Activated CD4-positive, alpha-beta T cell treated with anti-CD3 and anti-CD28 coated beads for 36 hours (primary cell): ENCODE measurements at places on chromosomes 2 and 18. TPM values are rescaled to one million over a fixed set of nuclear protein-coding genes. Genes with fewer than 3 reads are reported as not detected.

DNA sequence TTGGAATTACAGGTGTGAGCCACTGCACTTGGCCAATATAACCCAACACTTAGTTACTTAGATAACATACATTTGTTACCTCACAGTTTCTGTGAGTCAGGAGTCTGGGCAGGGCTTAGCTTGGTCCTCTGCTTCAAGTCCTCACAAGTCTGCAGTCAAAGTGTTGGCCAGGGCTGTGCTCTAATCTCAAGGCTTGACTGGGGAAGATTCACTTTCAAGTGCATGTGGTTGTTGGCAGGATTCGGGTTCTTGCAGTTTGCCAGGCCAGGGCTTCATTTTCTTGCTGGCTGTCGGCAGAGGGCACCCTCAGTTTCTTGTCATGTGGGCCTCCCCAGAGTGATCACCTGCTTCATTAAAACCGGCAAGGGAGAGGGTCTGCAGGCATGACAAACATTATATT lies 103.7 kb downstream of the SLC4A3 start:
- H3K27me3 ChIP-seq: peaks cover 16% of the 10 kb centered on the region
- H3K4me3 ChIP-seq: no peak overlapping the region
- DNase-seq: no peak
- no peaks in the 10 kb centered on the region for H3K4me1 ChIP-seq
- H3K27ac ChIP-seq: no peak overlapping the region
- H3K36me3 ChIP-seq: no peaks in the 10 kb centered on the region

- H3K27ac ChIP-seq: no peak overlapping the region
- H3K36me3 ChIP-seq: no peaks in the 10 kb centered on the region
- H3K27me3 ChIP-seq: peaks cover 23% of the 10 kb centered on the region
Observed at GRCh38 chr2:13114391-13114790, 397.7 kb downstream of the TRIB2 start.

GRCh38 chr2:1283871-1284270 lies 129.4 kb upstream of the TPO start:
- no peak overlapping the region for H3K4me3 ChIP-seq
- H3K36me3 ChIP-seq: no peaks in the 10 kb centered on the region
- H3K27ac ChIP-seq: no peak overlapping the region
- H3K4me1 ChIP-seq: no peaks in the 10 kb centered on the region
- DNase-seq: no peak
- no peaks in the 10 kb centered on the region for H3K27me3 ChIP-seq

Gene OR6B2
- not detected for total RNA-seq

- DNase-seq: no peak
- H3K4me3 ChIP-seq: no peak overlapping the region
- no peaks in the 10 kb centered on the region for H3K27me3 ChIP-seq
- peaks cover 31% of the 10 kb centered on the region for H3K36me3 ChIP-seq
- no peaks in the 10 kb centered on the region for H3K4me1 ChIP-seq
Observed at GRCh38 chr18:2618009-2618408, 37.5 kb upstream of the SMCHD1 start.

Gene REG3G
- not detected for total RNA-seq

- H3K4me3 ChIP-seq: no peak overlapping the region
- H3K27me3 ChIP-seq: no peaks in the 10 kb centered on the region
- no peak overlapping the region for H3K27ac ChIP-seq
Observed at GRCh38 chr2:7594211-7594610, 677.0 kb downstream of the RNF144A start.

Gene MAL
- 35.4 TPM for total RNA-seq

- no peaks in the 10 kb centered on the region for H3K4me1 ChIP-seq
- no peak overlapping the region for H3K4me3 ChIP-seq
- no peak for DNase-seq
- no peaks in the 10 kb centered on the region for H3K36me3 ChIP-seq
- H3K27ac ChIP-seq: no peak overlapping the region
Observed at GRCh38 chr2:20214566-20215182, 10.3 kb downstream of the SDC1 start.
